Left renal pelvis (tissue), 4 donors: ENCODE measurements at places on chromosomes 2 and 18. TPM values are rescaled to one million over a fixed set of nuclear protein-coding genes. Genes with fewer than 3 reads are reported as not detected.

Gene PAX8
- 4.3 TPM for polyA plus RNA-seq

Gene PRKAG3
- not detected for polyA plus RNA-seq

Gene WNT6
- 1.9 TPM for polyA plus RNA-seq

Gene ASB18
- not detected for polyA plus RNA-seq

Gene PROKR1
- 0.27 TPM for polyA plus RNA-seq

Gene FTCDNL1
- polyA plus RNA-seq, result 0.87 TPM

Gene CD28
- polyA plus RNA-seq, result 1.7 TPM

Gene RMDN2
- 10.5 TPM for polyA plus RNA-seq

Gene EFHD1
- polyA plus RNA-seq, result 16.4 TPM

Gene PLEK
- 6.4 TPM for polyA plus RNA-seq

Gene POTEC
- polyA plus RNA-seq, result 0.03 TPM

Gene CHMP1B
- polyA plus RNA-seq, result 44.0 TPM
